ENCODE measurements at places on chromosomes 12 and 14.

GRCh38 chr12:24806386-24806785 is 142.5 kb downstream of the BCAT1 start:
- DNase-seq, result no peak

GRCh38 chr12:53200107-53200457 is 7.0 kb downstream of the ITGB7 start:
- DNase-seq, result no peak

DNA sequence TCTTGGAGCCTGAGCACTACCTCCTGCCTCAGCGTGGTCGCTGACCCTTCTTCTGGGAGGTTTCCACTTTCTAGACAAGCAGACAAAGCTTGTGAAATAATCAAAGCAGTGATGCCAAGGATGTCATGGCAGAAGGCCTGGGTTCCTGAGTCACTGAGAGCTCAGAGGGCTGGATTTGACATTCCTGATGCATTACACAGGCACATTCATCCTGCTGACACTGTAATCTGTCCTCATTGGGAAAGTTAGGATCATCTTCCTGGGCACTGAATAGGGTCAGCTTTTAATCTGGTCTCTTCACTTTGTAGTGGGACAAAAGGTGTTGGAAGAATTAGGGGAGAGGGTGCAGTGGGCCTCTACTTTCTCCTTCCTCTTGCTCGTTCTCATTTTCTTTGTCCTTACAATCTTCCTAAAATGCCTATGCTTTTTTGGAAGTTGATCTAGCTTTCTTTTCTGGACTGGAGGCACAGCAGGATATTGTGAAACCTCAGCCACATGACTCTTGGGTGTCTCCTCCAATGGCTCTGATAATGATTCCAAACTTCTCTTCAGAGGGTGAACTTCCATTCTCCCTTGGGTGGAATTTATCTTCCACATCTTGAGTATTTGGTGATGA is 29.6 kb downstream of the EEA1 start:
- DNase-seq, result no peak

- DNase-seq, result no peak
Measured at GRCh38 chr14:73397810-73398209, 60.5 kb downstream of the NUMB start.

DNA sequence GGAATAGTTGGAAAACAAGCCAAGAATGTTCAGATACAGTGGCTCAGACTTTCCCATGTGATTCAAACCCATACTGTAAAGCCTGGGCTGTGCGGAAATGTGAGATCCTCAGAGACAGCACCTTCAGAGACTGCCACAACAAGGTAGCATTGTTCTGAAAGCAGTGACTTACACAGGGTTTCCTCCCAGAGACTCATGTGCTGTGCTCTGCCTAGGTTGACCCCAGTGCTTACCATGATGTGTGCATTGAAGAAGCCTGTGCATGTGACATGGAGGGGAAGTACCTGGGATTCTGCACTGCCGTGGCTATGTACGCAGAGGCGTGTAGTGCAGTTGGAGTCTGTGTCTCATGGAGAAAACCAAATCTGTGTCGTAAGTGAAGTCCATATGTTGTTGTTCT is 219.4 kb downstream of the LRRK2 start:
- no peak for DNase-seq

GRCh38 chr12:49304161-49304560 is 9.2 kb downstream of the PRPH start:
- no peak for DNase-seq

DNA sequence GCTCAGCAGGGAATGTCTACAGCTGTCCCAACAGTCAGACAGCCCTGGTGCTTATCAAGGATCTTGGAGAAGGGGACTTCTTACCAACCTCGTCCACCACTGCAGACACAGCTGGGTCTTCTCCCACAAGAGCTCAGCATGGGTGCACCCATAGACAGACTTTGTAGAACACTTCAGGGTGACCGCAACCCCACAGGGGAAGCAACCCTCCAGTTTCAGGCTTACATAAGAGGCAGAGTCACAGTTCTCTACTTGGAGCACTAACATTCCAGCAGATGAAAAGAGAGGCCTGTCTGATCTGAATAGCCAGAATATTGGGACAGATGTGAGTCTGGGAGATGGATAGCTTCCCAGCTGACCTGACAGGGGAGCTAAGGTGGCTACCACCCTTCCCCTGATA is 3.5 kb upstream of the CLEC1A start:
- no peak for DNase-seq

GRCh38 chr12:20483776-20484175 is 115.4 kb downstream of the PDE3A start:
- DNase-seq, result no peak

GRCh38 chr12:120267736-120268135 is 2.2 kb upstream of the PXN start:
- DNase-seq, result no peak

GRCh38 chr14:90536511-90537191 is 139.8 kb downstream of the CALM1 start:
- DNase-seq, result no peak

GRCh38 chr12:54251667-54252284 is 28.1 kb downstream of the CBX5 start:
- DNase-seq, result no peak

DNA sequence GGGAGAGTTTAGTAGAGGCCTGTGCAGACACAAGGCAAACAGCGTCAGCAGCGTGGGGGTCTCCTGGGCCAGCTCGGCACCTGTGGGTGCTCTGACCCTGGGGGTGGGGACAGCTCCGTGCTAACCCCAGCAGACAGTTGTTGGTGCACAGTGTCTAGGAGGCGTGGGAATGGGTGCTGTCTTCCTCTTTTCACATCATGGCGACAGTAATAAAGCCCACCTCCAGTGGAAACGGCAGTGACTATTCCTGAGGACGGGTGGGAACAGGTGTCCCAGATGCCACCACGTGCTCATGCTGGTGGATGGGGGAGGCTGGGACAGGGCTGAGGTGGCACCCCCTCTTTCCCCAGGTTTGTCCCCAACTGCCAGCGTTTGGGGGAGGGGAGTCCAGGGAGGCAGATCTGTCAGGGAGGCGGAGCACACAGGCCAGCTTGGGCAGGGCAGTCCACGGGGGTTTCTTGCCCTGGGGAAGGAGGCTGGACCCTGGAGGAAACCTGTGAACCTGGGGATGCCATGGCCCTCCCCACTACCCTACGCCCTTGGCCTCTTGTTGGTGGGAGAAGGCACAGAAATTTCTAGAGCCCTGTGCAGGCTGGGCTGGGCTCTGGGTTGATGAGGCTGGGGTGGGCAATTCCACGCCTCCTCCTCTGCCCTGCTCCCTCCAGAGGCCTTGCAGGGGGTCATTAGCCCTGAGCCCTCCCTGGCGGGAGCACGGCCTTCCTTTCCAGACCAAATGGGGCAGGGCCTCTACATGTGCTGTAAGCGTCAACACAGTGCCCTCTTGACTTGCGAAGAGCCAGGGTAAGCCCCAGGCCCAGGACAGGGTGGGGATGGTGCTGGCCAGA is 3.8 kb downstream of the ZBTB42 start:
- DNase-seq, result no peak

- DNase-seq, result no peak
Measured at GRCh38 chr12:132315951-132316350, 13.4 kb downstream of the GALNT9 start.

- DNase-seq, result peak; percentile 92
Measured at GRCh38 chr14:23302290-23303225, at the start of gene PPP1R3E. TSS of gene PPP1R3E (minus strand) at chr14:23302859. CDS start at chr14:23302576, 283 bp downstream.

DNA sequence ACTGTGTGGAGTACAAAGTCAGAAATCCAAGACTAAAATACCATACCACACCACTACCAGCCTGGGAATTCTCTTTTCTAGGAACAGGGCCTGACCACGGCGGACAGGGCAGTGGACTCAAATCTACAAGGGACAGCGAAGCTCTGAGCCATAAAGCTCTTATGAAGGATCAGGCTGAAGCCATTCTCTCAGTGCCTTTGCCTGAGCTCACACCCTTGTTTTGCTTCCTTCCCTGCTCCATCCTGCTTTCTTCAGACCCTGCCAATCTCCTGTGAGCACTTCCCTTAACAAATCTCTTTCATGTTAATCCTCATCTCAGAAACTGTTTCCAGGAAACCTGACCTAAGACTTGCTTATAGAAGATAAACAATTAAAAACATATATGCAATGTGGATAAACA is 398.5 kb downstream of the MDGA2 start:
- no peak for DNase-seq

GRCh38 chr14:78746086-78746595 is 576.0 kb downstream of the NRXN3 start:
- DNase-seq, result no peak
